ENCODE measurements at places on chromosomes 13 and 19.
A peak's percentile ranks its signal among the peaks of the same experiment; 100 is the strongest.

DNA sequence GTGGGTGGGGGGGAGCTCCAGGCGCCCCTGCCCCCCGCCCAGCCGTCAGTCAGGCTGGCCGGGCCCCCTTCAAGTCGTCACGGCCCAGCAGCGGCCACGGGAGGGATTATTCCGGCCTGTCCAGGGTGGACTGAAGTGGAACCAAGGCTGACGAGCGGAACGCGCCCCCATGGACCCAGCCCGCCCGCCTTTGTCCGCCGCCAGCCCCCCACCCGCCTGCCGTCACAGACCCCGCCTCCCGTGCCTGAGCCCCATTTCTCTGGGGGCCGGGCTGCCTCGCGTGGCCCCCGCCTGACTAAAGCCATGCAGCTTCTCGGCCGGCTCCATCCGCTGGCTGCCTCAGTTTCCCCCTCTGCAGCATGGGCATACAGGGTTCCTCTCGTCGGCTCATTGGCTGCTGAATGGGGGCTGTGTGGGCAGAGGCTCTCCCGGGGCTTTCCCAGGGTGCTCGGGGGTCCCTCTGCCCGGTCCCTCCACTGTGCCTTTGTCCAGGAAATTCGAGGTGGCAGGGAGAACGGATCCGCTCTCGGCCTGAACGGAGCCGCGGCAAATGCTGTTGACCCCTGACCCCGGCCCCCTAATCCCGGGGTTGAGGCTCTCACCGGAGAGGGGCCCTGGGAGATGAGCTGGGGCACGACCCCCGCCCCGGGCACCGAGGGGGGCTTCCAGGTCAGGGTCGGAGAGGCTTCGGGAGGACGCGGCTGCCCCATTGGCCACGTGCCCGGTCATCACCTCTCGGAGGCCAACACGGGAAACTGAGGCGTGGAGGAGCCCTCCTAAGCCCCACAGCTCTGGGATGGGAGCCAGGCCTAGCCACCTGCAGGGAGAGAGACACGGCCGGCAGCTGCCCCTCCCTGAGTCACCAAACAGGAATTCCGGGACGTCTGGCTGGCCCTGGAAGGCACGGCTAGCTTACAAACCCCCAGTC is 27.4 kb downstream of the EFNA2 start:
- DNase-seq: no peak

DNA sequence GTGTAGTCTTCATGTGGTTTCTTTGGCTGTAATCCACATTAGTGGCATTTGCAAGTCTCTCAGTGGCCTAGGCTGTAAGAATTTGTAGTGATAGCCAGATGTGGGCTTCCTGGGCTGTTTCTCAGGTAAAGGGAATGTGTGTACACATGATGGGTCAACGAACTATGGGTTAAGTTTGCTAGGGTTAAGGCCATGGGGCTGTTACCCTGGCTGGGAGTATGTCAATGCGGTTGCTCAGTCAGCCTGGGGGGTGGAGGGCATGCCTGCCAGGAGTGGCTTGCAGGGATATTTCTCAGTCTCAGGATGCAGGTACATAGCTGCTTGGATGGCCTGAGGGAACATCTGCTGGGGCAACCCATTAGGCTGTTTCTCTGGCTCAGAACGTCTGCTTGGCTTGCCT is 13.4 kb downstream of the CYSLTR2 start:
- DNase-seq: no peak

GRCh38 chr19:41957838-41958366 is 1.2 kb downstream of the RABAC1 start:
- DNase-seq: peak; percentile 59

GRCh38 chr19:800360-801029 is 3.2 kb downstream of the PTBP1 start:
- DNase-seq: no peak

- DNase-seq: no peak
Observed at GRCh38 chr13:33612641-33613638, 205.0 kb upstream of the RFC3 start.

DNA sequence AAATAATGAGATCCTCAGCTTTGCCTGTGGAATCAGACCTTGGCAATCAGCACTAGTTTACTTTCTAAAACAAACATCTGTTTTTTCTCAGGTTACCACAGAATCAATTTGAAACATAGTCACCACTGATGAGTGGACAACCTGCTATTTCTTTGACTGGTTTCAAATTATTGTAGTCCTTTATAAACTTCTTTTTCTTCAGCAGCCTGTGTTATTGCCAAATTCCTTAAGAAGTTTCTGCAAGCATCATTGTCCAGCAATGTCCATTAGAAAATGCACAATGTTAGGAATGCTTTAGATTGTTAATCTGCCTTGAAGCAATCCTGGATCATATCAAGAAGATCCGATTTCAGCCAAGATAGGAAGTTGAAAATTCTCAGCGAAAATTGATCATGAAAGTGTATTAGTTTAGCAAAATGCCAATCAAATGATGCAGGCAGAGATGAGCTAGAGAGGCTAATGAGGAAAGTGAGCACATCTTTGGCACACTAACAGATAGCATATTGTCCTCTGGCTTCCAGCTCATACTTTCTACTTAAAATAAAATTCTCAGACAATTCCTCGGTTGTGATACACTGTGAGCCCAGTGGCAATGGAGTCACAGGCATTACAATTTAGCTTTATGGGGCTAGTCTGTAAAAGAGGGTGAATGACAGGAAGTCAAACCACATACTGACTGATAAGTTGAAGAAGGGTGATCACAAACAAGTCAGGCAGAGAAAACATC is 270.6 kb downstream of the SLITRK6 start:
- DNase-seq: no peak

- DNase-seq: peak; percentile 21
Observed at GRCh38 chr13:22925881-22926747, 254.7 kb upstream of the SGCG start.

DNA sequence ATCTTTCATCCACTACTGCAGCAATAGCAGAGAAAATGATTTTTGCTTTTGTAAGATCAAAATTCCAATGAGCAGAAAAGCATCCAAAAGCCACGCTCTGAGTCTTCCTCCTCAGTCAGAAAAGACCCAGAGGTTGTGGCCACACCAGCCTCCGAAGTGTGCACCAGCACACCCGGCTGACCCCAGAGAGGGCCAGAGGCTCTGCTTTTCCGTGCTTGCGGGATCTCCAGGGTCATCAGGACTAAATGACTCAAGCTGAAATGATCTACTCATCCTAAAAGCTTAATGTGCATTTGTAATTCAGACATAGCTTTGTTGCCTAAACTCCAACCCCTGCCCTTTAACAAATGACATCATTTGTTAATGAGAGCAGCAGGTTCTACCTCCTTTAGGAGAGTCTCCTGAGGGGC is 16.5 kb downstream of the RXFP2 start:
- no peak for DNase-seq

DNA sequence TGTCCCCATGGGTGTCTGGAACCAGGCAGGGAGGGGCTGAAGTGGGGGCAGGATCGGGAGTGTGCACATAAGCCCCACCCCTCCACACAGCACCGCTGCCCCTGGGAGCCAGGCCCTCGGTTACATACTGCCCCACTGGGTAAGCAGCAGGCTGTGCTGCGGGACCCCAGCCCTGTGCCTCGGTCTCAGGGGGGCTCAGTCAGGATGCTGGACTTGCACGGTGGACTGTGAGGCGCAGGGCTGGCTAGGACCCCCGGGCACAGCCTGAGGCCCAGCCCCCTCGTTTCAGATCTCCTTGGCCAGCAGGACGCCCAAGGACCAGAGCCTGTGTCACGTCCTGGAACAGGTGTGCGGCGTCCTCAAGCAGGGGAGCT is 16.3 kb downstream of the MPND start:
- no peak for DNase-seq

- DNase-seq: no peak
Observed at GRCh38 chr13:102003848-102004570, 397.8 kb downstream of the FGF14 start.

DNA sequence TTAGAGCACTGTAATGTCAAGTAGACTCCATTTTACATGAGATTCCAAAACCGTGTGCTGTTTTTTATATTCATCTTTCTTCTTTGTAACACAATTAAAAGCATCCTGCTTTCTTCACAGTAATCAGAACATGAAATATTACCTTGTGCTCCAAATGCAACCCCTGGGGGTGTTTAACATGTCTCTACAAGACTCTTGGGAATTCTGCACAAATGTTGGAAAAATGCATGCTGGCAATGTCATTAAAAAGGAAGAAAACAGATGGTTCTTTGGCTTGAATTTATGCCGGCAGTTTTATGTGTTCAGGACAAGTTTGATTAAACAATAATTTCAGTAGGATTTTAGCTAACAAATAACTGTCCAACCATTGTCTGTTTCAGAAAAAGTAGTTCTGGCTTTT is 159.1 kb downstream of the LIG4 start:
- DNase-seq: no peak

DNA sequence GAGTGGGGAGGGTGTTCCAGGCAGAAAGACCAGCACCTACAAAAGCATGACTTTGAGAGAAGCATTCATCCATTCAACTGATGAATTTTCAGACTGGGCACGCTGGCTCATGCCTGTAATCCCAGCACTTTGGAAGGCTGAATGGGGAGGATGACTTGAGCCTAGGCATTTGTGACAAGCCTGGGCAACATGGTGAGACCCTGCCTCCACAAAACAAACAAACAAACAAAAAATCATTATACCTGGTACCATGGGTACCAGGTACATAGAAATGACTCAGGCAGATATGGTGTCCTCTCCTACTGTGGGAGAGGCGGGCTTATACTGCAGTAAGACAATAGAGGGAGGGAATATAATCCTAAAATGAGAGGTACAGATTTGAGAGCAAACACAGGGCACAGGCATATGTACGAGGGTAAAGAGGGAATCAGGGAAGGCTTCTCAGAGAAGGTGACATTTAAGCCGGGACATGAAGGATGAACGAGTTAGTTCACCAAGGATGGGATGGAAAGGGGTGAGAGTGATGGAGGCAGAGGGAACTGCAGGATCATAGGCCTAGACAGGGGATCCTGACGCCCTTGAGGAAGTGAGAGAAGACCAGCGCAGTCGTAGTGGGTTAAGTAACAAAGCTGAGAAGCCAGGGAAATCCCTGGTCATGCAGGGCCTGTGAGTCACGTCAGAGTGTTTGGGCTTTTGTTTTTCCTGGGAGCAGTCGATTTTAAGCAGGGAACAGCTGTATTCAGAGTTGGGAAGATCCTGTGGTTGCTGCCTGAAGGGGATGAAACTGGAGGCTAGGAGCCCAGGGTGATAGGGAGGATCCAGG is 2.9 kb downstream of the CYP2S1 start:
- DNase-seq: no peak

- no peak for DNase-seq
Observed at GRCh38 chr13:107590556-107590955, 624.8 kb downstream of the LIG4 start.

Data from occipital lobe (tissue), 3 donors.